ENCODE measurements at places on chromosomes 6 and 20. TPM values are rescaled to one million over a fixed set of nuclear protein-coding genes. Genes with fewer than 3 reads are reported as not detected.

The GRM1 gene
- total RNA-seq, result 0.15 TPM

DNA sequence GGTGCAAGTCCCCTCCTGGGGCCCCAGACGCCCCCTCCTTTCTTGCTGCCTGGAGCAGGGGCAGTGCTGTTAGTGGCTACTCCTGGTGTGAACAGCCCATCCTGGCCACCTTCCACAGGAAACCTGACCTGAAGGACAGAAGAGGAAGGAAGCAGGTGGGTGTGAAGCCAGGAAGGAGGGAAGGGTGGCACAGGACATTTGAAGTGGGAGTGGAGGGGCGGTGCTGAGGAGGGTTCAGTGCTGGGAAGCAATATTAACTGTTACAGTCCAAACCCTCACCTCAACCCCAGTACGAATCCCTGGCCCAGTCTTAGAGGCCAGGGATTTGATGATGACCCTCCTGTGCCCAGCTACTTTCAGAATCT, 766 bp downstream of the PRICKLE4 start:
- DNase-seq, result no peak

The OLIG3 gene
- not detected for total RNA-seq

DNA sequence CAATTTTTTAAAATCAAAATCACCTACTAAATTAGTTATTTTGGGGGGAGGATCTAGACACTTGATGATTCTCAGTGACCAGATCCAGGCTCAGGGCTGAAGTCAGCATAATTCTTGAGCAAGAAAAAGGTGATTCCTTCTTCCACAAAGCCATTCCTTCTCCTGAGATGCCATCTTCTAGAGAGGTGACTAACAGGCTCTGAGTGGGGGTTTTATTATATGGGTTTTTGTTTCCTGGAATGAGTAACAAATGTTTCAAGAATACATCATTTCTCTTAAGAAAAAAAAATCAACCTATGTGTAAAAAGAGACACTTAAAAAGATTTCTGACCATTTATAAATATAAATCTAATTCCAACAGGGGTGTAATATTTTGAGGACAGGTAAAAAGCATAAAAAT, 154.3 kb downstream of the NFATC2 start:
- no peak for DNase-seq

DNA sequence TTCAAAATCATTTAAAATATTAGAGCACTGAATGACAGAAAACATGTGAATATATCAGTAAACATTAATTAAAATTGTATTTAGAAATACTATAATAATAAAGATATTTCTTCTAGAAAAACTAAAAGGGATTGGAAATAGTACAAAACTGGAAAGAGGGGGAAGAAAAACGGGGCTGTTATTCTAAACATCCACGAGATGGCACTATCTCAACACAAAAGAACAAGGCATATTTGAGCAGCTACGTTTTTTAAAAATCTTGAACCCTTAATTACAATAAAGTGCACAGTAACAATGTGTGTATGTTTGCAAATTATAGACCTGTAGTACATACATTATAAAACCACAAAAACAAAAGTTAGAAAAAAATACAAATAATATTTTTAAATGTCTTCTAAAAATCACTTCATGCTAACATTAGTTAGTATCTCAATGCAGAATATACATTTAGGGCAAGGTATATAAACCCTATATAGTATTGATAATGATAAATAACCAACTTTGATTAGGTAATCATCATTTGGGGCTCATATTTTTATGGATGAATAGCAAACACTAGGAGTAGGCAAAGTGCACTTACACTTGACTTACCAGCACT, 42.5 kb upstream of the PNISR start:
- DNase-seq, result no peak

The BANF2 gene
- not detected for total RNA-seq

- DNase-seq, result no peak
These were observed 18.5 kb downstream of the NSFL1C start for GRCh38 chr20:1448081-1448620.

DNA sequence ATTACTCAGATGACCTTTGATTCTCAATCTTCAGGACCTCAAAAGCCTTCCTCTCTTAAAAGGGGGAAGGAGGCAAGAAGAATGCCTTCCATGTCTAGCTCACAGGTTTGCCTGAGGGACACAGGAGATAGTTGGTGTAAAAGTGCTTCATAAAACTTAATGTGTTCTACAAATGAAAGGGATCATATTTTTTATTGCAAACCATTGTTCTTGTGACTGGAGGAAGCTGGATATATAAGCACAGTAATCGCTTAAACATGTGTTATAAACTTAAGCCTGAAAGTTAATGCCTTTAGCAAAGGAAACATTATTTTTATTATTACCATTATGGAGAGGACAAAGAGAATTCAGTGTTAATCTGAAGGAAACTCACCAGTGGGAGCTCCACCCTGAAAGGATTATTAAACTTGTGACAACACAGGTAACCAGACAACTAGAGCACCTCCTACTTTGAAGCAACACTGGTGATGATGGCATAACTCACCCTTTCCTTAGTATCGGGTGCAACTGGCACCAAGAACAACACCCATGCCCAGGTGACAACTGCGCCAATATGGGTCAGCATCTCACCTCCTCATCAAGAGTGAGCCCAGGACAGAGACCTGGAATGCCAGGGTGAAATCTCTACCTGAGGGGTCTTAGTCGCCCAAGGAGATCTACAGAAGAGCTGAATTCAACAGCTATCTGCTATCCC, 288.7 kb upstream of the PRDM1 start:
- DNase-seq, result no peak

The FABP7 gene
- total RNA-seq, result not detected

The TCP11 gene
- total RNA-seq, result 0.66 TPM

DNA sequence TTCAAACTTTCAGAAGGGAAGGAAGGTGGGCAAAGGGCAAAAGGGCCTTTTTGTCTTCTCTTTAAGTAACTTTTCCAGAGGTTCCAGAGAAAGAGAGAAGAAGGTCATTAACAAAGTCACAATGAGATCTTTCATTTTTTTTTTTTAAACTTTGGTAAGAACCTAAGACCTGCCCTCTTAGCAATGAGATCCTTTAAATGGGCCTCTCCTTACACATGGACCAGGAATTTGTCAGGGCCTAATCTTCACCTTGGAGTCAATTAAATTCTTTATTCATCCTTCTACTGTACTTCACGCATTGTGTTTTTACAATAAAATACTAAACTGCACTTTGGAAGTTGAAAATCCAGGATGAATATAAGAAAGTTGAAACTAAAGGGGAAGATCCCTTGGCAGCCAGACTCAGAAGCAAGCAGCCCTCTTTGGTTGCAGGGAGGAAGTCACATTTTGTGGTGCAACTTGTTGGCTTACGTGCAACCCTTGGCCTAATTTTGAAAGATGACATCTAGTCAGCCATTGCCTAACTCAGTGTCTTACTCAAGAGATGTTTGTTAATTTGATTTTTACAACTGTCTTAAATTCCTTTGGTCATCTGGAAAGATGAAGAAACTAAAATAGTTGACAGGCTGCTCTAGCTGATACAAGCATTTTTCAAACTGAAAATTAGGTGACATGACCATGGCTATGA, 11.9 kb upstream of the TMEM170B start:
- DNase-seq, result peak; percentile 28

DNA sequence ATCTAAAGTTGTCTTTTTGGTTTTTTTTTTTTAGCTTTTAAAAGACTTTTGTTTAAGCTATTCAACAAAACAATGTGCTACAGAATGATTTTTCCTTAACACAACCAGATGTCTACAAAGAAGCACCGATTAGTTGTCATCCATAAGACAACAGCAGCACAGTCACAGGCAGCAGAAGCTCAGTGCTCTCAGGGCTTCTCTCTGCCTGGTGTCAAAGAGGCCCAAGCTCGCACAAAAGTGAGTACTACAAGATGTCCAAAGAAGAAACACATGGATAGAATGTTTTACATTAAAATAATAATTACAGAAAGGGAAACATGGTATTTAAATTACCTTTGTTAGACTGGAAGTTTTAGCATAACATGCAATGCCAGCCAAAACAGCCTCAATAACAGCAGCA, 81.6 kb downstream of the DNAAF9 start:
- DNase-seq, result no peak

The CTAGE9 gene
- 0.16 TPM for total RNA-seq

GRCh38 chr6:8435845-8436168, 462 bp upstream of the SLC35B3 start:
- no peak for DNase-seq

- DNase-seq, result no peak
These were observed 297.2 kb downstream of the CDH26 start for GRCh38 chr20:60255415-60255814.

The RCAN2 gene
- total RNA-seq, result 2.9 TPM

- no peak for DNase-seq
These were observed 63.7 kb upstream of the SHLD1 start for GRCh38 chr20:5686384-5687105.

DNA sequence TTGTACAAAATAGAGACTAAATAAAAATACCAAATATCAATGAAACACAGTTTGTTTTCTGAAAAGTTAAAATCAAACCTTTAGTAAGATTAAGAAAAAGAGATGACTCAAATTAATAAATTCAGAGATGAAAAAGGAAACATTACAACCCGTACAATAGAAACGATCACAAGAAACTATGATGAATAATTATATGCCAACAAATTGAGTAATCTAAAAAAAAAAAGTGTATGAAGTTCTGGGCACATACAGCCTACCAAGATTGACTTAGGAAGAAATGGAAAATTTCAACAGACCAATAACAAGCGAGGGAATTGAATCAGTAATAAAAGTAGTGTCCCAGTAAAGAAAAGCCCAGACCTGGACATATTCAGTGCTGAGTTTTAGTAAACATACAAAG, 94.8 kb downstream of the STXBP5 start:
- no peak for DNase-seq

The CST7 gene
- total RNA-seq, result 1.8 TPM

- DNase-seq, result no peak
These were observed 63.0 kb downstream of the ABHD12 start for GRCh38 chr20:25327521-25328235.

DNA sequence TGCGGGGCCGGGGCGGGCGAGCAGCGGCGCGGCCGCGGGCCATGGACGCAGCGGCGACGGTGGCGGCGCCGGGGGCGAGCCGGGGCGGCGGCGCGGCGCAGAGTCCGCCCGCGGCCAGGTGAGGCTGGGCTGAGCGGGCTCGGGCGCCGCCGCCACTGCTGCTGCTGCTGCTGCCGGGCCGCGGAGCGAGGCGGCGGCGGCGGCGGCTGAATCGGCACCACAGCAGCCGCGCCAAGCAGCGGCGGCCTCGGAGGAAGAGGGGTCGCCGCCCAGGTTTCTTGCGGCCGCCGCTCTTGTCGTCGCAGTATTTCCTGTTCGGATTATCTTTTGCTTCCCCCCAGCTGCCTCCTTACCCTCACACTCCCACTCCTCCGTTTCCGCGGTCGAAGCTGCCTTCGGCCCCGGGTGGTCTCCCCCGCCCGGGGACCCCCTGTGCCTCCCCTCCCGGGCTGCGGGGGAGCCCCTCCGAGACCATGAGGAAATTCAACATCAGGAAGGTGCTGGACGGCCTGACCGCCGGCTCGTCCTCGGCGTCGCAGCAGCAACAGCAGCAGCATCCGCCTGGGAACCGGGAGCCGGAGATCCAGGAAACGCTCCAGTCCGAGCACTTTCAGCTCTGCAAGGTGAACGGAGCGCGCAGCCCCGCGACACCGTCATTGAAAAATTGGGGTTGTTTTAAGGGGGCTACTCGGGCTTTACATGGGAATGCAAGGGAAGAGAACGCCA, at the start of gene STXBP5:
STXBP5 (plus strand) TSS at position 358 of the 726 bp plus-strand sequence; CDS start at position 474, 116 bp downstream.
- DNase-seq, result peak; percentile 44

DNA sequence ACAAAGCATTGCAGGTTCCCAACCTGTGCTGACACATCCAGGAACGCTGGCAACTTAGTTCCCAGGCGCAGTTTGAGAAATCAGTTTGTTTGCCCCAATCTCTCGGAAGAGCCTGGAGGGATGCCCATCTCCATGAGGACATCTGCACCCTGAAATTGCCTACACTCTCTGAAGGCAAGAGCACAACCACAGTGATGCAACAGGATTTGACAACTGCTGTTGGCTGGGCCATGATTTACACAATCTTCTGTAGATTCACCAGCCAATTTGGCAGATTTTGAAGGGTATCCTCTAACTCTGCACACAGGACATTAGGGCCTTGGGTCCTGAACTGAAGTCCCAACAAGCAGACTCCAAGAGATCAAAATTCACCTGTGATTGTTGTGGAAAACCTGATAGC, 3.4 kb downstream of the APMAP start:
- no peak for DNase-seq

The C20orf144 gene
- total RNA-seq, result 0.33 TPM

The SAMD10 gene
- 3.3 TPM for total RNA-seq

GRCh38 chr20:10670501-10671220, 3.1 kb downstream of the JAG1 start:
- no peak for DNase-seq

DNA sequence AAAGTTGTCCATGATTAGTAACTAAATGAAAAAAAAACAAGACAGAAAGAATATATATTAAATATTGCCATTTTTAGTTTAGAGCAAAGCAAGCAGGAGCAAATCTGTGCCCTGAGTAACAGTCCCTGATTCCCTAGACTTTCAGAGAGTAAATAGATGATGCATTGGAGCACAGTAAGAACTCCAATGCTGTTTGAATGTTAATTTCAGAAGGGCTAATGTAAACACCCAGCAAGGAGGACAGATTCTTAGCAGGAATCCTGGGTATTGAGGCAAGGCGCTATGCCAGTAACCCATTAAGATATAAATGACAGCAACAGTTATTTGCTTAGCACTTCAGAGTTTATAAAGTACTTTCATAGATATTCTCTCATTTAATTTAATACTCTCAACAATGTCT, 15.6 kb upstream of the NRSN1 start:
- no peak for DNase-seq

The CRISP2 gene
- total RNA-seq, result not detected

The DZANK1 gene
- 6.9 TPM for total RNA-seq

The PTCHD4 gene
- 1.6 TPM for total RNA-seq

GRCh38 chr20:44219170-44219730, 8.7 kb upstream of the OSER1 start:
- DNase-seq, result no peak

DNA sequence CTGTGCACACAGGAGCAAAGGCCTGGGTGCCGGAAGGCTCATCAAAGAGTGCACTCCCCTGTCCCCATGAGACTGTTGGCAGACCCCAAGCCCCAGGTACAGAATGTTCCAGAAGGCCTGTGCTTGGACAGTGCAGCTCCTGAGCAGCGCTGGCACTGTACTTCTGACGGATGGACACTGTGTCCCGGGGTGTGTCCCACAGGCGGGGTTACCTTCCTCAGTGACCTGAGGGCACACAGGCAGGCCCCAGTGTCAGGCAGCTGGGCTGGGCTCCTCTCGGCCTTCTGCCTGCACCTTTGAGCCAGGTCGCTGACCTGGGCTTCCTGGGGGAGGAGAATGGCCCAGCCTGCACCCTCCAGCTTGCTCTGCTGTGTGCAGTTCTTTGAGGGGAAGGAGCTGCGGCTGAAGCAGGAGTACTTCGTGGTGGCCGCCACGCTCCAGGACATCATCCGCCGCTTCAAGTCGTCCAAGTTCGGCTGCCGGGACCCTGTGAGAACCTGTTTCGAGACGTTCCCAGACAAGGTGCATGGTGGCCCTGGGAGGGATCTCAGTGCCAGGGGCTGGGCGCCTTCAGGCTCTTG, 30.1 kb downstream of the PYGB start:
- peak; percentile 49 for DNase-seq

- no peak for DNase-seq
These were observed 335.8 kb downstream of the CDKAL1 start for GRCh38 chr6:20870021-20870420.

- DNase-seq, result no peak
These were observed 269.1 kb downstream of the CD83 start for GRCh38 chr6:14386668-14387067.

The CYP39A1 gene
- total RNA-seq, result 6.9 TPM
